CD4-positive, alpha-beta T cell treated with Interleukin-21 for 1 hour (primary cell): ENCODE measurements at places on chromosomes 7 and 10.

GRCh38 chr10:72682638-72683037, 9.3 kb upstream of the MCU start:
- DNase-seq: no peak

DNA sequence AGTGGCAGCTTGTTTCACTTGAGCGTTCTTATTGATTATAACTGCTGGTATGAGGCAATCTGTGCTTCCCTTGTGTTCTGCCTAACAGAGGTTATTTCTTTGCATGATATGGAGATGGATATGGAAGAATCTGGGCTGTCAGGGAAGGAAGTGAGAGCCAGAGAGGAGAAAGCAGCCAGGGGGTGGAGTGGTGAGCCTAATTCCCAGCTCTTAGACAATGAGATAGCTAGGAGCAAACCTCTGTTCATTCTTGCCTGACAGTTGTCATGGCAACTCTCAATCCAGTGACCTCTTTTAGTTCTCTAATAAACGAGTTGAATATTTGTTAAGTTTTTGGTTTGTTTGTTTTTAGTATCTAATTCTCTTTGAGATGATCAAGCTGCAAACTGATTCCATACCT, 214.3 kb downstream of the NRG3 start:
- no peak for DNase-seq

DNA sequence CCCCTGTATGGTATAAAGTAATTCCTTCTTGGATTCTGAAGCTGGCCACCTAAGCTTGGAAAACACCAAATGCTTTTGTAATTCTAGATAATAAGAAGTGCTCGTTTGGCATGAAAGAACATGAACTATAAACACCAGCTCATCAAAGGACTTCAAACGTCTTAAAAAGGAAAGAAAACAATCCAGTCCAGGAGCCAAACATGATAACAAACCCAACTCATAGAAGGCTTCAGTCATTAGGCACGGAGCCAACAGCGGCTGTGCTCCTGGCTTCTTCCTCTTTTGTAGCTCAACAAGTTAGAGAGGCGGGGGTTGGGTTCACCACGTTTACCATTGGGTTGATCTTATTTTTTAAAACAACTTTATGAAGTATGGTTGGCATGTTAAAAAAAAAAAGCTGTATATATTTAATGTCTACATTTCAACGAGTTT, 56.4 kb upstream of the ECHDC3 start:
- DNase-seq: peak; percentile 40

DNA sequence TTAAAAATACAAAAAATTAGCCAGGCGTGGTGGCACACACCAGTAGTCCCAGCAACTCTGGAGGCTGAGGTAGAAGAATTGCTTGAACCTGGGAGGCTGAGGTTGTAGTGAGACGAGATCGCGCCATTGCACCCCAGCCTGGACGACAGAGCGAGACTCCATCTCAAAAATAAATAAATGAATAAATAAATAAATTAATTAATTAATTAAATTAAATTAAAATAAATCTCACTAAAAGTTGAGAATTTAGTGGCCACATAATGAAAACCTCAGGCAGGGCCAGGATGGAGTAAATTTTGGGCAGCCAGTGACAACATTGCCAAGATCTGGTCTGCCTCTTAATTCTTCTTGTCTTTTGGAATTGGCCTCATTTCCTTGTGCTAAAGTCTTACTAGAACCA, 187.5 kb upstream of the FEZF1 start:
- no peak for DNase-seq

DNA sequence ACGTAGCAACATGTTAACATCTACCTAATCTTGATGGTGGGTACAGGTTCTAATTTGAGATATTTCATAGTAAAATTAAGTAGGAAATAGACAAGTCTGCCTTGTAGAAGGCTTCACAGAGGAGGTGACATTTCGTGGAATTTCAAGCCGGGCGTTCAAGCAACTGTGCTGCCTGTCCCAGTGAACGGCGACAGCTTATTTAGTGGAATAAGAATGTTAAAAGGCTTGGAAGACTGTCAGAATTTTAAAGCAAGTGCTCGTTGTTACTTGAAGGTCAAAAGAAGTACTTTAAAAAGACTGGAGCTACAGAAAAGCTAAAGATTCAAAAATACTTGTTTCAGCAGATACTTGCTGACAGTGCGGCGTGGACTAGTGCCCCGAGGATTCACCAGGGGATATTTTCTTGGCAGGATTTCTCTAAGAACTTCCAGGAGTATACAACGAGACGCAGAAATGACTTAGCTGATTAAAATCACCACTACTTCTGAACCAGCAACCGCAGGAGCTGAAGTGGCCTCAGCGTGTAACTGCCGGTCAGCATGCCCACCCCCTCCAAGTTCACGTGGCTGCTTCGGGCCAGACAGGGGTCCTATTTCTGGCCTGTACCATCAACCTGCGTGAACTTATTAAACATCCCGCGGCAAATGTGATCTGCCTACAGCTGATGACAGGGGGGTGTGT, 46.5 kb downstream of the CTBP2 start:
- DNase-seq: no peak

DNA sequence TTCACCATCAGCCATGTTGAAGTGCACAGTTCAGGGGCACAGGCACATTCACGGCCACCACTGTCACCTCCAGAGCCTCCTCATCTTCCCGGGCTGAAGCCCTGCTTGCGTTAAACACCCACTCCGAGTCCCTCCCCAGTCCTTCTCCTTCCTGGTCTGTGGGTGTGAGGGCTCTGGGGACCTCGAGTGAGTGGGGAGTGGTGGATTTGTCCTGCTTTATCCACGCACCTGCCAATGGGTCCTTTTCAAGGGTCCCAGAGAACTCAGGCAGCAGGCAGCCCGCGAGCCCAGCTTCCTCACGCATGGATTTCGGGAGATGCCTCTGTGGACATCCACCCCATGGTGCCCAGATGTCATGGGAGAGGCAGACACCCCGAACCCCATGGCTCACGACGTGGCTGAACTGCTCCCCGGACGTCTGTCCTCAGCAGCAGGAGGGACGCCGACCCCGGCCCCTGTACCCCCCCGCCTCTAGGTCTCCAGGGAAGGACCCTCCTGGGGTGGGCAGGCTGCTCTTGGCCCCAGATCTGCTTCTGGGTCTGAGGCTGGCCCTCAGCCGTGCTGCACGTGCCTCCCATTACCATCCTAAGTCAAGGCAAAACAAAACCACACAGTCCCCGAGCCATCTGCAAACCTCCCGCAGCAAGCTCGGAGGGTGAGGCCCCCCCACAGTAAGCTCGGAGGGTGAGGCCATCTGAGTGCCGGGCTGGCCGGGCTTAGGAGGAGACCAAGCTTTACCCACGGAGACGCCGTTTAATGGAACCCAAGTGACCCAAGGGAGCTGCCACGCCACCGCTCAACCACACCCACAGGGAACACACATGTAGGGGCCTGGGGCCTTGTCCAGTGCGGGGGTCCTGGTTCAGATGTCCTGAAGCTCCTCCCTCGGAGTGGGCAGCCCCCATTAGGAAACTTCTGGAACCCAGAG, 9.0 kb downstream of the CYP2W1 start:
- DNase-seq: no peak

- DNase-seq: no peak
These were observed 62.7 kb upstream of the IGFBP3 start for GRCh38 chr7:45983720-45984255.

DNA sequence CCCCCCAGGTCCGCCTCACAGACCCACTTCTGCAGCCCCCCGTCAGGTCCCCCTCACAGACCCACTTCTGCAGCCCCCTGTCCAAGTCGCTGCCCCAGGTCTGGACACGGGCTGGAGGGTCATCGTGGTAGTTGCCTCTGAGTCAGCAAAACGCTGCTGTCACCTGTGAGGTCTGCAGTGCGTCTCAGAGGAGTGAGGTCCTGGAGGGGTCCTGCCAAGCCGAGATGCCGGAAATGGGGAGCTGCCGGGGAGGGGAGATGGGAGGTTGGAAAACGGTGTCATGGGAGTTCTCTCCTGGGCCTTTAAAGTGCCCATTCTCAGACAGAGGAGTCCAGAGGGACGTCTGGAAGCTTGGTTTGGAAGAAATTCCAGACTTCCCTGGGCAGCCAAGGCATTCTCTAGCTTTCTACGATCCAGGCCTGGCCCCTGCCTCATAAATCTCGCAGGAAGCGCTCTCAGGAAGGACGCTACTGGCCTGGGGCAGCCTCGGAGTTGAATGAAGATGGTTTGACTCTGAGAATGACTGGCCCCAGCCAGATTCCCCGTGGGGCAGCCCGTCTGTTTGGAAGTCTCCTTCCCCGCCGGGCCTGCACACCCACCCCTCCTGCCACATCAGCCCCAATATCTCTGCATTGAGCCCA, 38.7 kb downstream of the CALML3 start:
- no peak for DNase-seq

- DNase-seq: no peak
These were observed 102.6 kb downstream of the PLXDC2 start for GRCh38 chr10:19918794-19919193.

GRCh38 chr10:66586073-66586472, 339.8 kb upstream of the LRRTM3 start:
- DNase-seq: no peak

- no peak for DNase-seq
These were observed 155.7 kb upstream of the TMEM229A start for GRCh38 chr7:124188576-124188975.
